NCI-H69 (cell line): ENCODE measurements at places on chromosomes 1 and 21.

GRCh38 chr1:209411491-209411929 is 172.0 kb upstream of the CAMK1G start:
- no peak for DNase-seq

GRCh38 chr1:104189207-104189606 is 439.5 kb downstream of the AMY1C start:
- peak; percentile 1 for DNase-seq

DNA sequence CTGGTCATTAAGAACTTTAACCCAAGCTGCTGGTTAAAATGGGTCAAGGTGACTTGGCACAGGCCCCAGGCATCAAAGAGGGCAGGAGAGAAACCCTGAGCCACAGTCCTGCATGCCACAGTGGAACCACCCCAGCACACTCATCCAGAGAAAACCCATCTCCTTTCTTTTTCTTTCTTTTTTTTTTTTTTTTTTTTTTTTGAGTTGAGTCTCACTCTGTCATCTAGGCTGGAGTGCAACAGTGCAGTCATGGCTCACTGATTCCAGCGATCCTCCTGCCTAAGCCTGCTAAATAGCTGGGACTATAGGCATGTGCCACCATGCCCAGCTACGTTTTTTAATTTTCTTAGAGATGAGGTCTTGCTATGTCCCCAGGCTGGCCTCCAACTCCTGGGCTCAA is 109.2 kb upstream of the RAB4A start:
- DNase-seq, result no peak

DNA sequence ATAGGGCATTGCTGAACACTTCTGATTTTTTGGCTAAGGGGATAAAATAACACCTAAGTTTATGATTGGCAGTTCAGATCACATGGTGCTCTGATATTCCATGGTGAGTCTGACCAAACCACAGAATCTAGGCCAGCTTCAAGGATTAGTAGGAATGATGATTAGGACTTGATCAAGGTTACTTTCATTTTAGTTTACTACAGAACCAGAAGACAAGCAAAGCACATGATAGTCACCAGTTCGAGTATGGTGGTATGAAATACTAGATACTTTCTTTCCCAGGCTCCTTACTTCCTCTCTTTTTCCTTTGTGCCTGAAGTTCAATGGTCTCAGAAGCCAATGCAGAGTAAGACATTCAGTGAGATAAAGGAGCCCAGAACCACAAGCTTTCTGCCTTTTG is 26.6 kb downstream of the S100A10 start:
- DNase-seq, result no peak

DNA sequence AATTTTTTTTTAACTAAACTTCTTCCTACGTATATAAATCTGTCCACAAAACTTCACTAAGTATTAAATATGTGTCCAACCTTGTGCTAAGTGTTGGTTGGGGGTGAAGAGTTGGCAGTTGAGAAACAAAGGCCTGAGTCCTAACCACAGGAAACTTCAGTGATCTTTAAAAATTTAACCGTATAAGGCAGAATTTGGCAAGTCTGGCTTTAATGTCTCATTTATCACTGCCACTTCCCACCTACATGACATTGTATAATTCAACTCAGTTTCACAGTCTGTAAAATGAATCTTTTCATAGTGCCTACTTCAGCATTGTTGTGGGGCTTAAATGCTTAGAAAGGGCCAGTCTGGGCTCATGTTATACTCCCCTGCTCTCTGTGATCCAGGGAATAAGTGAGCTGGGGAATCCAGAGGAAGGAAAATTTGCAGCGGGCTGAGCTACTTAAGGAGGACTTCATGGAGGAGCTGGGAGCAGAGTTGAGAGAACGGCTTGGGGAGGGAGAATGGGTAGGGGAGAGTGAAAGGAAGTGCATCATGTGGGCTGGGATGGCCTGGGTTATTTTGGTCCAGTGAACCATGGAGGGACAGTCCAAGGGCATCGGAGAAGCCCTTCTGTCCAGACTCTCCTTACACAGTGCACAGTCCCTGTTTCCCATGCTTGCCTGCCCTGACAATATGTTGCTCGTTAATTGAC is 14.5 kb downstream of the IFNAR2 start:
- no peak for DNase-seq

DNA sequence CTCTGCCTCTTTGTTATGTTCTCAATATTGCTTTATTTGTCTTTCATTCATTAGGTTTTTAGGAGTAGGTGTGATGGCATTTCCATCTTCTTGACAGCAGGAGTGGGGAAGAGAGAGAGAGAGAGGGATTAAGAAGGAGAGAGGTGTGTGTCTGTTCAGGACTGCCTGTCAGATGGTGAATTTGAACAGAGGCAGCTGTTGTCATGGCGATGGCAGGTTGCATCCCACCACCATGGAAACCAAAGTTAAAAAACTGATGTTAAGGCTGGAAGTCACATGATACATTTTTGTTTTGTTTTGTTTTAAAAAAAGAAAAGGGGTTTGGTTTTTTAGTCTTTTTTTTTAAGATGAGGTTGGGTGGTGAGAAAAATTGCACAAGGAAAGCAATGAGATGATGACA is 18.3 kb downstream of the CACNA1E start:
- DNase-seq, result no peak

DNA sequence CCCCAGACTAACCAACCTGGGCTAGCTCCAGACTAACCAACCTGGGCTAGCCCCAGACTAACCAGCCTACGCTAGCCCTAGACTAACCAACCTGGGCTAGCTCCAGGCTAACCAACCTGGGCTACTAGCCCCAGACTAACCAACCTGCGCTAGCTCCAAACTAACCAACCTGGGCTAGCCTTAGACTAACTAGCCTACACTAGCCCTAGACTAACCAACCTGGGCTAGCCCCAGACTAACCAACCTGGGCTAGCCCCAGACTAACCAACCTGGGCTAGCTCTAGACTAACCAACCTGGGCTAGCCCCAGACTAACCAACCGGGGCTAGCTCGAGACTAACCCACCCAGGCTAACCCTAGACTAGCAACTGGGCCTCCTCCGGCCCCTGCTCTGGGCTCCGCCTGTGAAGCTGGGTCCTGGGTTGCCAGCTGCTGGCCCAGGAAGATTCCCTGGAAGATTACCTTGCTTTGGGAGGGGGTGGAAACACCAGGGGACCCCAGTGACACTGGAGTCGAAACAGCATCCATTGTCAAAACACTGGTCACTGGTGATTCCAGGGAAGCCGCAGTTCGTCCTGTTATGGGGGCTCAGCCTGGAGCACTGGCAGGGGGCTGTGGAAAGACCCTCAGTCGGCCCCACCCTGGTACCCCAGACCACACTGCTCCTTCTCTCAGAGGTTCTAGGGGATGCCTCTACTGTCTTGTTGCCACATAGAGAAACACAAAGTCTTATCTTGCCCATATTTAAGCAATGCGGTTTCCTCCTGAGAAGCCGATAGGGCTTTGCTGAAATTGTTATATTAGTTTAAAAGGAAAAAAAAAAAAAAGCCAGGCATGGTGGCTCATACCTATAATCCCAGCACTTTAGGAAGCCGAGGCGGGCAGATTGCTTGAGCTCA is 1.1 kb downstream of the TFF2 start:
- no peak for DNase-seq

DNA sequence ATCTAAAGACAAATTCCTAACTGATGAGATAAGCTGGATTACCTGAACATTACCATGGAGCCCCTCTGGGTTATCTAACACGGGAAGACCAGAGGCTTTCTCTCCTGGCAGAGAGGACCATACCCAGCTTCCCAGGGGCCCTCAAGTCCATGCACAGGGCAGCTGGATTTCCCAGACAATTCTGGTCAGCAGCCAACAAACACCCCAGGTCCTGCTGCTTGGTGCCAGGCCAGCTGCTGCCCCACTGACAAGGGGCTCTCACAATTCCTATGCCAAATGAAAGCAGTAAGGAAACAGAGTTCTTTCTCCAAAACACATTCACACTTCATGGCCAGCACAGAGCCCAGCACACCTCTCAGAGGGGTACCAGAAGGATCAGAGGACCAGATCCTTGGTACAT is 114.2 kb downstream of the HLCS start:
- DNase-seq, result peak; percentile 29

DNA sequence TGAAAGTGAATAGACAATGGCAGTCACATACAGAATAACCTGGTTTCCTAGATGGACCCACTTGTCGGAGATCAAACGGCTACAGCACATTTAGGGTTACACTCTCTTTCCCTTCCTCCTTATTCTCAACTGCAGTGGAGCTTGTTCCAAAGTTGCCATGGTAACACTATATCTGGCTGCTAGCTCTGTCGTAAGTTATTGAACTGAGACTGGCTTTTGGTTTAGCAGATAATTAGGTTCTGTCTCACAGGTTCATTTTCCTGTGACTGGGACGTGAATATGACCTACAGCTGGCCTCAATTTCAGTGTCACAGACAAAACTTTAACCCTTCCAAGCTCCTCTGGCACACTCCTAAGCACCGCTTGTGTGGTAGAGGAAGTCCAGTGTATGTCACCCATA is 875.8 kb downstream of the USP25 start:
- DNase-seq, result no peak

- DNase-seq, result no peak
Observed at GRCh38 chr21:45417256-45417950, 12.4 kb downstream of the COL18A1 start.

DNA sequence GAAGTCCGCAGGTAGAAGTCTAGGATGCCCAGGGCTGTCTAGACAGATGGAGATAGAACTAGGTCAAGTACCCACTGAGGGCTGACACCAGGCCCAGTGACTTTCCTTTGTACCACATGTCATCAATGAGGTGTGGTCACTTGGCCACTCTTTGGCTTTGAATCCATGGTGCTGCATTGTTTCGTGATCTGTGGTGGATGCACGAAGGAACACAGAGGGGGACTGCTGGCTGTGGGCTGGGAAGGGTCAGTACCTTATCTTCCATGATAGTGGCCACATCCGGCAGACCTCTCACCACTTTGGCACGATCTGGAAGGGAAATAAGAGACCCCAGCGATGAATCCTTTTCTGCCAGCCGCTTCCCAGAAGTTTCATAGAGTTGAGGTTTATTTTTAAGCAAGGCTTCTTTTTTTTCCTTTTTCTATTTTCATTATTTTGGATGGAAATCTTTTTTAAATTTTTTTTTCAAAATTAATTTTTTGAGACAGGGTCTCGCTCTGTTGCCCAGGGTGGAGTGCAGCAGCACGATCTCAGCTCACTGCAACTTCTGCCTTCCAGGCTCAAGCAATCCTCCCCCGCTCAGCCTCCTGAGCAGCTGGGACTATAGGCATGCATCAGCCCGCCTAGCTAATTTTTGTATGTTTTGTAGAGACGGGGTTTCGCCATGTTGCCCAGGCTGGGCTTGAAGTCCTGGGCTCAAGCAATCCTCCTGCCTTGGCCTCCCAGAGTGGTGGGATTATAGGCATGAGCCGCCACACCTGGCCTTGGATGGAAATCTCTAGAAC is 53.1 kb downstream of the MYOM3 start:
- DNase-seq, result no peak

GRCh38 chr1:84297546-84298244 is 3.8 kb upstream of the SAMD13 start:
- no peak for DNase-seq

GRCh38 chr1:32336963-32337675 is 1.1 kb upstream of the MARCKSL1 start:
- DNase-seq, result peak; percentile 6

DNA sequence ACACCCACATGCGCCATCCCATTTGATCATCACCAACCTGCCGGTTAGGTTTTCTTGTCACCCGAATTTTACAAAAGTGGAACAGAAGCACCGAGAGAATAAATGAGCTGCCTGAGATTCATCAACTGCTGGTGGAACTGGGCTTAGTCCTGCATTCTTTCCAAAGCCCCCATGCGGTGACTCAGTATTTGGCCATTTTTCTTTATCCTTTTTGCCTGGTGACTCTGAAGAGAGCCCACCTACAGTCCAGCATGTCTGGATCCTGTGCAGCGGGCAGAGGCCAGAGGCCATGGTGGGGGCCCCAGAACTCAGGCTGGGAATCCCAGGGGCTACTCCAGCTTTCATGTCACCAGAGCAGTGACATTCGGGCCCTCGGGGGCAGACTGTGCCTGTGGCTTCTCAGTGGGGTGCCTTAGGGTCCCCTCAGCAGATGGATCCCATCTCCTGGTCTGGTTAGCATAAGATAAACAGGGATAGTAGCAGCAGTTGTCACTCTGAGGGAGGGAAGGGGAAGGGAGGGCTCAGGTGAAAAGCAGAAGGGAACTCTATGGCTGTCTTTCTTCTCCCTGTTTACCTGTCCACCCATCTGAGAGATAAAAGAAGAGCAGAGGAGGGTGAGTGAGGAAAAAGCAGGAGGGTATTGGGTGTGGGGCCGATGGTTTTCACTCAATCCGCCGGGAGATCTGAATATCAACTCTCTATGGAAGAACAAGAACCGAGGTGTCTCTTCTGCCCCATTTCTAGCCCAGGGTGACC is 63.2 kb downstream of the KIF26B start:
- peak; percentile 18 for DNase-seq

DNA sequence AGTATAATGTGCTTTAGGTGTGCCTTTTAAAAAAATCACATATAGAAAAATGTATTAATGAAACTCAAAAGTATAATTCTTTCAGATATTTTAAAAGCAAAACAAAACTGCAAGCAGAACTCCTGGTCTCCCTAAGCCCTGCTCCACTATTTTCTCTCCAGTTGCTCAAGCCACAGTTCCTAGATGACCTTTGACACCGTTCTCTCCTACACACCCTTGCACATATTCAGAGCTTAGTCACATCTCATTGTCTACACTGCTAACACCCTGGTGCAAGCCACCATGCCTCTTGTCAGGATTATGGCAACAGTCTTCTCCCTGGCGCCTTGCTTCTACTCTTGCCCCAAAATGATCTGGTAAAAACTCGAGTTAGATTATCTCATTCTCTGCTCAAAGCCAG is 50.2 kb upstream of the ROR1 start:
- no peak for DNase-seq

DNA sequence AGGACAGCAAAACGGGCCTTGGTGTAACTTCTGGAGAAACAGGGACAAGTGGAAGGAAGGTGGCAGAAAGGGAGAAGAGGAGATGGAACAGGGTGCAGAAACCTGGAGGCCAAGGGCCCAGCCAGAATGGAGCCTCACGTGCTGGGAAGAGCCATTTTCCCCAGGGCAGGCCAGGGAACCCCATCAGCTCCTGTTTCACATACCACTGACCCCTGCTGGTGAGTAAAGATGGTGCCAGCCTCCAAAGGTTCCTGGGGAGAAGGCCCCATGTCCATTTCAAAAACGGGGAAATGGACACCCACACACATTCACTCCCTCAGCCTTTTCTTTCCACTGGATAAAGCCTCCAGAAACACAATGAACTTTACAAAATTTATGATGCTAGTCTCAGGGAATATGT is 57.6 kb upstream of the JUN start:
- DNase-seq, result peak; percentile 50

- peak; percentile 18 for DNase-seq
Observed at GRCh38 chr1:113930499-113931161, 1.5 kb downstream of the HIPK1 start.

- DNase-seq, result no peak
Observed at GRCh38 chr1:152941037-152941711, 5.8 kb upstream of the SPRR5 start.

- no peak for DNase-seq
Observed at GRCh38 chr1:81717230-81717629, 83.5 kb upstream of the ADGRL2 start.
